NCI-H345 (cell line): ENCODE measurements at places on chromosomes 4 and X.

DNA sequence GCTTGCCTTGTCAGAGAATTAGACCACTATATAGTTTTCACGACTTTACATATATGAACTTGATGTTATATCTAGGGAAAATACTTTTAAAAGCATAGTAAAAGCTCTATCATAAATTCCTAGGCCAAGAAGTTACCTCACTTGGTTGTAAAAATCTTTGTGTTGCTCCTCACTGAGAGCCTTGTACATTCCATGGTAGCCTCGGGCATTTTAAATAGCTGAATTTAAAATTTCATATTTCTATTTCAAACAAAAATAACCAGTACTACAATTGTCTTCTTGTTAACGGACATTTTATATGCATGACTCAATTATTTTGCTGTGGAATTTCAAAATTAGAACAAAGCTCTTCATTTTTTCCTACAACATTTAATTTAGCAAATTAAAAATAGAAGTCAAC, 107.6 kb downstream of the MID1 start:
- no peak for DNase-seq

GRCh38 chrX:78119521-78120227, 15.6 kb downstream of the PGK1 start:
- no peak for DNase-seq

- DNase-seq: no peak
These were observed 156.4 kb upstream of the WDR1 start for GRCh38 chr4:10273030-10273429.

- DNase-seq: peak; percentile 37
These were observed 108.9 kb downstream of the UNC5C start for GRCh38 chr4:95439896-95440295.

- DNase-seq: no peak
These were observed 21.0 kb upstream of the GEMIN8 start for GRCh38 chrX:14050709-14051108.

DNA sequence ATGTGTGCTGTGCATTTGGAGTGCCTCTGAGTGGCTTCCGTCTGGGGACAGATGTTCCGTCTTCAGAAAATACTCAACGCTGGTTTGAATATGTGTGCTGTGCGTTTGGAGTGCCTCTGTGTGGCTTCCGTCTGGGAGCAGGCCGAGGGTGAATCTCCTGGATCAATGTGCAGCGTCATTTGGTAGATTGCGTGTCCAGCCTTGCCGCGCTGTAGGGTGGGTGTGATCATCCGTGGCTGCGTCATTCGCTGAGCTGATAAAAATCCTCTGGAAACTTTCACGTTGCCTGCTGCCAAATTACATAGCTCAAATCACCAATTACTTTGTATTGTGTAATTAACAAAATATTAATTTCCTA, 12.1 kb downstream of the UVSSA start:
- DNase-seq: no peak

- no peak for DNase-seq
These were observed 3.6 kb upstream of the SLC9A6 start for GRCh38 chrX:135981668-135982067.

- DNase-seq: no peak
These were observed 236.2 kb downstream of the FRAS1 start for GRCh38 chr4:78293348-78293747.

- DNase-seq: no peak
These were observed 89.2 kb downstream of the NHS start for GRCh38 chrX:17464194-17464593.

DNA sequence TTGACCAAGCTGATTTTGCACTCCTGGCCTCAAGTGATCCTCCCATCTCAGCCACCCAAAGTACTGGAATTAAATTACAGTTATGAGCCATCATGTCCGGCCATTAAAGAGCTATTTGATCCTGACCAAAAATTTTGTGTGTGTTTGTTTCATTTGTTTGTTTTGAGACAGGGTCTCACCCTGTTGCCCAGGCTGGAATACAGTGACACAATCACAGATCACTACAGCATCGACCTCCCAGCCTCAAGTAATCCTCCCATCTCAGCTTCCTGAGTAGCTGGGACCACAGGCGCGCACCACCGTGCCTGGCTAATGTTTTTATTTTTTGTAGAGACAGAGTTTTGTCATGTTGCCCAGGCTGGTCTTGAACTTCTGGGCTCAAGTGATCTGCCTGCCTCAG, 82.9 kb upstream of the RBPJ start:
- DNase-seq: no peak

DNA sequence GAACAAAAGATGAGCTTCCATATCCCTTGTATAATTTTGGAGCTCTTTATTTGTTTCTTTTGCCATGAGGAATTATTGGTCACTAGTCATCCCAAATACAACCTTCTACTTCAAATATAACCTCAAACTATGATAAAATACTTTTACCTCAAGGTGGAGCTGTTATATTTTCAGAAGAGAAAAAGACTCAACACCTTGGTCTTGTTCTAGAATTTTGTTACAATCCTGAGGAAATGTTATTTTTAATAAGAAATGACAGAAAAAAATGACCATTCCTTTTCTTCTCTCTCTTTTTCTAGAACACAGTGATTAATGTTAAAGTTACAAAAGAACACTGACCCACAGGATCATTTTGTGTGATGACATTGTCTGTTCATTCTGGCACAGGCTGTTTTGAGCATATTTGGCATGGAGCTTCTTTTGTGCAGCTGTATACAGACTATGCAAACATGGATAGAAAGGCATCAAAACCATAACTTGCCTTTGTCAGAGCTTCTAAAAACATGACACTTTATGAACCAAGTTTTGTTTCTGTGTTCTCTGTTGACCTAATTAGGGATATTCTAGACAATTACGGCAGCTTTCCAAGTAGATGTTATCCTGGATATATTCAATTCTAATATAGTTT, 159.6 kb upstream of the CTSO start:
- DNase-seq: peak; percentile 13

DNA sequence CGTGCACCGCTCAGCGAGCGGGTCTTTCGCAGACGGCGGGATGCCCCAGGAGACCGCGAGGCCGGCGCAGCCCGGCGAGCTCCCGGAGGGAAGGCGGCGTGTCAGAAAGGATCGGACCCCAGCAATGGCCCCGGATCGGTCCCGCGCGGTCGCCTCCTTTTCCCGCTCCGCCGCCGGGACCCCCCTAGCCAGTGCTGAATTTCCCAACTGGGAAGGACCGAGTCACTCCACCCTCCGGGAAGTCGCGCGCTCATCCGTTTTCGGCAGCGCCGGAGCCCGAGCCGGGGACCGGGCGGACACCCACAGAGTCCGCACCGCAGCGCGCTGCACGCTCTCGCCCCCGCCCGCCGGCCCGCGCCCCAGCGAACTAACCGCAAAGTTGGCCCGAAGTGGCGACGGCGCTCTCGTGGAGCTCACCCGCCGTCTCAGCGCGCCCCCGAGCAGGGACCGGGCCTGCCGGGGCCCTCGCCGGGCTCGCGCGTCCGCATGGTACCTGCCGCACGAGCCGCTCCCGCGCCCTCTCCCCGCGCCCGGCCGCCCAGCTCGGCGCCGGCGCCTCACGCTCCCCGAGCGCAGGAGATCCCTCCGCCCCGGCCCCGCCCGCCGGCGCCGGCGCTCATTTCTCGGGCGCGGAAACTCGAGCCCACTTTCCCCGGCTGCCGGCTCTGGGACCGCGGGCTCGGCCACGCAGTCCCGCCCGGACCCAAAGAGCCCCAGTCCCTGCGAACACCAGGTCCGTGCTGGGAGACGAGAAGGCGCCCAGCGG, at the start of gene FAT1:
TSS of gene FAT1 (minus strand) at position 565 of the 766 bp plus-strand sequence. CDS start 14,029 bp downstream, outside the sequence.
- peak; percentile 75 for DNase-seq

DNA sequence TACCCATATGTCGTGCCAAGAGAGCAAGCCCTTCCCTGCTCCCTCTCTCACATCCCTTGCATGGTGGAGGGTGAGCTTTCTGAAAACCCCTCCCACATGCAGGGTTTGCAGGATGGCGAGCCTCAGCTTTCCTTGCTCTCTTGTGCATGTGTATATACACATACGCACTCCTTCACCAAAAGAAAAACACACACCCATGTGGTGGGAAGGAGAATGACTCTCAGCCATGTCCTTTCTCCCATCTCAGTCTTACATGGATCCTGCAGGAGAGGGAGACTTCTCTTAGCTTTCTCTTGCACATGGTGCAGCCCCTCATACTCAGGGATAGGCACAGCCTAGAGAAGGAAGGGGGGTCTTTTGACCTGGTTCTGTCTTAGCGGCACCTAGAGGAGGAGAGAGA, 81.1 kb downstream of the CLCN5 start:
- no peak for DNase-seq

- no peak for DNase-seq
These were observed 3.9 kb upstream of the GLRB start for GRCh38 chr4:157072002-157072401.

DNA sequence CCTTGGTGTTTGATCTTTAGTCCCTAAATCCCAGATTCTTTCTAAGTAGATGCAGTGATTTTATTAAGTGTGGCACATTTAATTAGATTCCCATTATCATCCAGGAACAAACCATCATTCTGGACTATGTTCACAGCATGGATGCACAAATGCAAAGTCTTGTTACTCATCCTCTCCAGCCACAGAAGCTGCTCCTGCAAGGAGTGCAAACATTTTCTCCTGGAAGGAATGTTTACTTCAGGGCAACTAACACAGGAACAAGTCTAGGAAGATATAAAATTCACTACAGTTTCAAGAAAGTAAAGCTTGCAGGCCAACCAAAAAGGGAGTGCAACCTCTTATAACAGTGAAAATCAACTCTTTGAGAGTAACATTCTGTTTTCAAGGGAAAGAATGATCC, 106.0 kb downstream of the IQCM start:
- no peak for DNase-seq

DNA sequence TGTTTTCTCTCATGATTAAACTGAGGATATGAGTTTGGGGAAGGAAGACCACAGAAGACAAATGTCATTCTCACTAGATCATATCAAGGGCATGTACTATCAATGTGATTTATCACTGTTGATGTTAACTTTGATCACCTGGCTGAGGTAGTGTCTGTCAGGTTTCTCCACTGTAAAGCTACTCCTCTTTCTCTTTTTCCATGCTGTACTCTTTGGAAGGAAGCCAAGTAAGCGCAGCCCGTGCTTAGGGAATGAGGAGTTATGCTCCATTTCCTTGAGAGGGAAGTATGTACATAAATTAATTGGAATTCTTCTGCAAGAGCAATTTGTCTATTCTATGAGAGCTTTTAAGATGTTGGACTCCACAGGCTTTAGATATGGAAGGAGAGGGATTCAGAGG, 4.0 kb upstream of the KANTR start:
- no peak for DNase-seq

DNA sequence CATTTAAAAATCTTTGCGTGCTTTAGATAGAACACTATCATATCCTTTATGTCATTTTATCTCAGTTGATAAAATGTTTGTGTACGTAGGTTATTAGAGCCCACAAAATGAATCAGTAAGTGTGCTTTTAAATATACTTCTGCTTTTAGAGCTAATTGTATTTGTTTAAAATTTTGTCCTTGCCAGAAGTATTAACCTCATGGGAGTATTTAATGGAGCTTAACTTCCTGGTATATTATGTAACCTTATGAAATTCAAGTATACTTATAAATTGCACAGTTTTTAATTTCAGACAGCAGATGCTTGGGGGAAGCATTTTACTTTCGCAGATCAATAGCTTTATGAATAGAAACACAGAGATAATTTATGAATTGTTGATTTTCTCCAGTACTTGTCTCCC, 90.2 kb downstream of the DIPK2B start:
- no peak for DNase-seq

- no peak for DNase-seq
These were observed 850.5 kb downstream of the CCSER1 start for GRCh38 chr4:90977726-90978125.

DNA sequence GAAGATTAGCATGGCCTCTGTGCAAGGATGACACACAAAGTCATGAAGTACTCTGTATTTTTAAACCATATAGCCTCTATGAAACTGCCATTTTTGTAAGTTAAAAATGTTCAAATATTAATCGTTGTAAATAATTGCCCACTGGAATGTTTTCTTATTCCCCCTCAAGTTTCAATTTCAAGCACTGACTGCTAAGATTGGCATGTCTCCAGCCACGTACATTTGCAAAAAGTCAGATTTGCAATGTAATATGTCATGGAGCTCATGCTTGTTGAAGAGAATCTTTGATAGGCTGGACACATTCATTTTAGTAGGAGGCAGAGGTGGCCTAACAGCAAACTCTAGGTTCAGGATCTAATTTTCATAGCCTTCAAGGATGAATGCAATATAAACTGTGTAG, 124.7 kb downstream of the CBR4 start:
- no peak for DNase-seq

GRCh38 chr4:37584493-37585060, 101.6 kb downstream of the RELL1 start:
- DNase-seq: no peak

DNA sequence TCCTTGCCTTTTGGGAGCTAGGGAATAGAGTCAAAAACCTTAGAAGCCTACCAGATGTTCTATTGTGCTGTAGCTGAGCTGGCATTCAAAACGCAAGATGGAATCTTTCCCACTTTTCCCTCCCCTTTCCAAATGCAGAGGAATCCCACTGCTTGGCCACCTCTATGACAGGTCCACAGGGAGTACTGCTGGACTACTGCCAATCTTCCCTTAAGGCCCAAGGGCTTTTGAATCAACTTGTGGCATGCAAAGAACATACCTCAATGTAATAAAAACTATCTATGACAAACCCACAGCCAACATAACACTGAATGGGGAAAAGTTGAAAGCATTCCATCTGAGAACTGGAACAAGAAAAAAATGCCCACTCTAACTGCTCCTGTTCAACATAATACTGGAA, 139.2 kb upstream of the AGTR2 start:
- no peak for DNase-seq

DNA sequence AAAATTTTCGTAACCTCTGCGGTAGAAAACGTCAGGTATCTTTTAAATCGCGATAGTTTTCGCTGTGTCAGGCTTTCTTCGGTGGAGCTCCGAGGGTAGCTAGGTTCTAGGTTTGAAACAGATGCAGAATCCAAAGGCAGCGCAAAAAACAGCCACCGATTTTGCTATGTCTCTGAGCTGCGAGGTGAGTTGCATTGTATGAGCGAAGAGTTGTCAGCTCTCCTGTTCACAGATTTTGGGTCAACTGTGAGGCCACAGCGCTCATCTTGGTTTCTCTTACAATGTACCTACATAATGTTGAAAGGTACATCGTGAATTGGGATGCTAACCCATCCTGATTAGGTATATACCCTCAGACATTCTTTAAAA, 486 bp downstream of the CLCN3 start:
- DNase-seq: peak; percentile 21

DNA sequence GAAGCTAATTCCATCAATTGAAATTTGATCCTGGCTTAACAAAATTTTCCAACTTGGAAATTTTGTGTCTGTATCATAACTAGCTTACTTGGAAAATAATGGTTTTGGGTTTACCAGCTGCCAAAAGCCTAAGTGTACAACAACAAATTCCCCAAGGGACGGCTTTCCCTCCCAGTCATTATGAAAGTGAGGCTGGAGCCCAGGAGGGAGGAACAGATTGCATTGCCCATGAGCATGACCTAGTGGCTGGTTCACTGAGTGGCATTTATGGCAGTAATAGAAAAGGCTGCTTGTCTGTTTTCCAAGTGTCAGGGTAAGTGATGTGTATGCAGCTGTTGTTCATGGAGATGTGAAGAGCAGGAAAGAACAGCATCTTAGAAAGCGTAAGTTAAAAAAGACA, 70.8 kb upstream of the HHIP start:
- peak; percentile 6 for DNase-seq
